ENCODE measurements at places on chromosomes 4 and X. TPM values are rescaled to one million over a fixed set of nuclear protein-coding genes. Genes with fewer than 3 reads are reported as not detected.

Gene L1CAM
- total RNA-seq = 2.1 TPM

- no peak for DNase-seq
Observed at GRCh38 chr4:129917651-129918050, 821.7 kb downstream of the C4orf33 start.

GRCh38 chr4:152525878-152526277 lies 10.0 kb downstream of the FBXW7 start:
- DNase-seq = no peak

DNA sequence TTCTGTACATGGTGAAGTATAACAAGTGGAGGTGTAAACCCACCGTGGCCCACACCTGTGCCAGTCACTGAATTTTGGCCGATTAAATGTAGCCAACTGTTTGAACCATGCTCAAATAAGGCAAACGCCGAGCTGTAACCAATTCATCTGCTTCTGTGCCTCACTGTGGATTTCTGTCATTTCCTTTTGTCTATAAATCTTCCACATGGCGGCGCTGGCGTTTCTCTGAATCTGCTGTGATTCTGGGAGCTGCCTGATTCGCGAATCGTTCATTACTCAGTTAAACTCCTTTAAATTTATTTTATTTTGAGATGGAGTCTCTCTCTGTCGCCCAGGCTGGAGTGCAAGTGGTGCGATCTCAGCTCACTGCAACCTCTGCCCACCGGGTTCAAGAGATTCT lies 19.2 kb downstream of the SUPT20HL2 start:
- DNase-seq = no peak

DNA sequence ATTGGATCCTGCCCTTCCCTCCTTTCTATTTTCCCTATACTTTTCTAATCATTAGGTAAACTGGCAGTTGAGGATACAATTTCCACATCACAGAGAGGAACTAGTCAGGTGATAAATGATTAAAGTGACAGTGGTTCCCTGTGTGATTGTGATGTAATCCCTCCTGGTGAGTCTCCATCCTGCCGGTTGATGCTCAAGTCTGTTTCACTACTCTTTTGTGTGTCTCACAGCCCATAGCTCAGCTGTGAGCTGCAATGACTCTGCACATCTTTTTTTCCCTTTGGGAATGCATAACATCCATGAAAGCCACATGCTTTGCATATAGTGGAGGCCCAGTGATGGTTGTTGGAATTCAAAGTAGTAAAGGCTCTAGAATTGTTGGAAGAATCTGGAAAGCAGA lies 60.4 kb downstream of the CCNI start:
- no peak for DNase-seq

DNA sequence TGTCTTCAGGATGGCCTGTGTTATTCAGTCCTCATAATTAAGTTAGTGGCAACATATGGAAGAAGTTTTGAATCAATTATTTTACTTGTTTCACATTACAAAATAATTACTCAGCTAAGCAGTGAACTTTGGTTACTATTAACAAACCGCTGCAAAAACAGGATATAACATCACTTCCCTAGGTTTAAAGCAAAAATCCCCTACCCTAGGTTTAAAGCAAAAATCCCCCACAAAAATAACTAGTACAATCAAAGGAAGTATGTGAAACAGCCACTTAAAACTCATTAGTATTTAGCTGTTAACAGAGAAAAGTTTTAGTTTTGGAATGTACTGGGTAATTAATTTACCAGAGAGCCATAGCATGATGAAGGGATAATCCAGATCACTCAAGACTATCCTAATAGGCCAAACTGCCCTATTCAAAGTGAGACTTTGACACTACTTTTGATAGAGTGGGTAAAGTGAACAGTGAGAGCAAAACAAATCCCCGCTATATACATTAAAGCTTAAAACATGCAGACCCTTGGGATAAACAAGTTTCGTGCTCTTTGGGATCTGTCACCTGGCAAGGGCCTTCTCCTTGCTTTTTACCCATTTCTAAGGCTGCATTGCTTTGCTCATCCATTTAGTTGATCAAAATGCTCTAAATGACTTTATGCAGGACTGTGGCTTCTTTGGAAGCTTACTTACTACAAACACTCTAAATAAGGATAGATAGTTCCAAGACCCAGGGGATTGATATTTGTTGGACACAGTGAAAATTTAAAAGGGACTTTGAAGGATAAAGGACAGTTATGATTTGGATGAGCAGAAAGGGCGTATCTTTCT lies 36.4 kb upstream of the GPR174 start:
- DNase-seq = no peak

All from mesothelial cell of epicardium (in vitro differentiated cells).